ENCODE measurements at places on chromosomes 1 and 21.

DNA sequence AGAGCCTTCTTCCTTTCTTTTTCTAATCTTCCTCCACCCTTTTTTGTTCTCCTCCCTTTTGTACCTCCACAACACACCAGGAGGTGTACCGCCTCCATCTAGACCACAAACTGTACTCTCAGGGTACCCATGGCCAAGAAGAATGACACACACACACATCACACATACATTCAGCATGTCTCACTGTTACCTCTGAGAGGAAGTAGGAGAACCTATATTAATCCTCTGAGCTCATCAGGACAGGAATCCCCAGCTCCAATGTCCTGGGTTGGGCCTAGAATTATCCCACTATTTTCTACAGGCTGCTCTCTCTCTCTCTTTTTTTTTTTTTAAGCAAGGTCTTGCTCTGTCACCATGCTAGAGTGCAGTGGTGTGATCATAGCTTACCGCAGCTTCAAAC lies 36.7 kb downstream of the ATP2B4 start:
- no peak for DNase-seq

DNA sequence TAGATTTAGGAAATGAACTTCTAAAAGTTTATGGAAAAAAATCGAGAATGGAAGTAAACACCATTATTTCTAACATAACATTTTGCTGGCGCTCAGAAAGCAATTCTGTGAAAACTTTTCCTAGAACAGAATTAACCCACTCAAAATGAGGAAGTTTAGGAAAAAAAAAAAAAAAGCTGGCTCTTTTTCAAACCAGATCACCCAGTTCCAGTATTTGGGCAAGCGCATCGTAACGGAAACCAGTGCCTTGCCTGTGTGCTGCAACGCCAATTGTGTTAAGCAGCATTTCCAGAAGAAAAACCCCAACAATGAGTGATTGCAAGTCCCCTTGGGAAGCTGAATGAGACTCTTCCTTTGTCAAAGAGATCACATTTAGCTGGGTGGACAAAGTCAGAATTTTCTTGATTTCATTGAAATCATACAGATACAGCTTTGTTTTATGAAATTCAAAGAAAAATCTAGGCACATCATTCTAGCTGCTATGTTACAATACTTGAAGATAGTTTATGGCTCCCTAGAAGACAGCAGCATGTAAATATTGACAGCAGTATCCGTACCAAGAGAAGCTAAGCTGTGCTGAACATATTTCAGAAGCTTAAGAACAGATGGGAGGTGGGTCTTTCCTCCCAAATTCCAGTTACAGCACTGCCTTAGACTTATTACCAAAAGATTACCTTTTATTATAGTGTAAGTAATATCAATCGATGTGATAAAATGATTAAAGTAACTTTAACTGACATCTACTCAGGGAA lies 113.4 kb downstream of the ERG start:
- DNase-seq: no peak

GRCh38 chr1:204261746-204262505 lies 48.1 kb upstream of the GOLT1A start:
- DNase-seq: no peak

- no peak for DNase-seq
Measured at GRCh38 chr21:37208741-37209225, 58.4 kb downstream of the VPS26C start.

- DNase-seq: no peak
Measured at GRCh38 chr1:212518188-212519054, 85.7 kb downstream of the NENF start.

Data from activated naive CD4-positive, alpha-beta T cell (primary cell).